Activated CD4-positive, CD25-positive, alpha-beta regulatory T cell (primary cell): ENCODE measurements at places on chromosomes 7 and 10.

DNA sequence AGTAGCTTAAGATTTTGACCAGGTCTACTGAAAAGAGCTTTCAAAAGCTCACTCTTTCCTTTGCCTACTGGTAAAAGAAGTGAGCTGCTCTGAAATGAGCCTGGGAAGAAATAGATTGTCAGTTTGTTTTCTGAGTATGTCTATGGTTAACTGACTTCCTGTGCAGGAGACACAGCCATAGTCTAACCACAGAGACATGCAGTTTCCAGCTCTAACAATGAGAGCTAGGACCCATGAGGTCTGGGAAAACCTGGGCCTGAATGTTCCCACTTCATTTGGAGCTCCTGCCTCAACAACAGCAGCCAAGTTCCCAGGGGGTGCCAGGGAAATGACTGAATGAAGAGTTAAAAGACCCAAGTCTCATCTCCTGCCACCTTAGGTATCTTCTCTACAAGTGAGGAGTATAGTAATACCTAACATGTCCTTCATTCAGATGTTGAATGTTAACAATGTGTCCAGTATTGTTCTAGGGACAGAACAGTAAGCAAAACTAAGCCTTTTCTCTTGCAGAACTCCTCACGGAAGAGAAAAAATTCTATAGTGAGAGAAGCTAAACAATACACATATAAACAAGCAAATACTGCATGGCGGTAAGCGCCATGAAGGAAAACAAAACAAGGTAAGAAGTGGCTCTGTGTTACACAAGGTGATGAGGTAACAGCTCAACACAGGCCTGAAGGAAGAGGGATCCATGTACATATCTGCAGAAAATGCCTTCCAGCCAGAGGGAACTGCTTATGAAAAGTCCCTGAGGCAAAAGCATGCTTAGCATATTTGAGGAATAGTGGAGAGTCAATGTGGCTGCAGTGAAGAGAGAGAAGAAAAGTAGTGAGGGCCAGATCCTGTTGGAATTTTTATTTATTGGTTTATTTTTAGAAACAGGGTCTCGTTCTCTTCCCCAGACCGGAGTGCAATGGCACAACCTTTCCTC, 26.4 kb upstream of the ANKRD1 start:
- no peak for DNase-seq

- DNase-seq, result no peak
Observed at GRCh38 chr7:2802101-2802500, 42.0 kb downstream of the GNA12 start.

GRCh38 chr7:102122026-102122425, 164.6 kb upstream of the SH2B2 start:
- DNase-seq, result no peak

- DNase-seq, result no peak
Observed at GRCh38 chr10:20265146-20265545, 448.9 kb downstream of the PLXDC2 start.

- no peak for DNase-seq
Observed at GRCh38 chr7:120185940-120186682, 86.9 kb upstream of the KCND2 start.

GRCh38 chr7:100604976-100605911, 3.1 kb downstream of the PCOLCE start:
- no peak for DNase-seq

GRCh38 chr7:74010407-74010806, 17.6 kb upstream of the ELN start:
- DNase-seq, result no peak

DNA sequence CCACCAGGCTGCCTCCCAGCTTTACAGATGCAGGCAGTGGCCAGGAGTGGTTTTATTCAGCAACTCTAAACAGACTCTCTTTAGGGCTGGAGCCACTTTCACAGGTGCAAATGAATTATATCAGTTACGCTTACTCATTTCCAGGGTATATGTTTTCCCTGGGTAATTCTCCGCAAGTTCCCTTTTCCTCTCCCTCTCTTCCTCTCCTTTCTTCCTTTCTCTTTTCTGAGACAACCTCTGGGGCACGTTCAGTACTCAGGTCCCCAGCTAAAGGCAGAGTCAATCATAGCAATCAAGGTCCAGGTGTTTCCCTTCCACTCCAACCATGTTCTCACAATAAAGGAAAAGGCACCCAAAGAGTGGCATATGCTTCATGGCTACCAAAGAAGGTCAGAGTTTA, 41.3 kb downstream of the PDLIM1 start:
- no peak for DNase-seq

DNA sequence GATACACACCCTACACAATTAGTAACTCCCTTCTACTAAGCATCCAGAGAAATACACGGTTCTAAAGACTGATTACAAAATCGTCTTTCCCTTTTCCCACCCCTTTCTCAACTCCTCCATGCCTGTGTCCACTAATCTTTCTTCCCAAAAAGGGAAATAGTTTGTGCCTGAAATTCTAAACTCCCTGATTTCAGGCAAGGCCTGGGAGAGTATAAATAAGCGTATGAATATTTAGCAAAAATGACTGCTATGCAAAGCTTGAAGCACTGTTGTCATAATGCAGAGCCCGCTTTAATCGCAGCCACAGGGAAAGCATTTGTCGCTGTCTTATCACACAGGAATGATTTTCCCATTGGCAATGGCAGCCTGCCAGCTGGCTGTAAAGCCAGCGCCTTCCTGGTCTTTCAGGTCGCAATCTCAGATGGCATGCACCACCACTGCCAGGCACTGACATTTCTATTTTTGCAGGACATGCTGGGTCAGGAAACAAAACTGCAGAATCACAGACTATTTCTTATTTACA, 142.9 kb upstream of the PCGF5 start:
- no peak for DNase-seq

DNA sequence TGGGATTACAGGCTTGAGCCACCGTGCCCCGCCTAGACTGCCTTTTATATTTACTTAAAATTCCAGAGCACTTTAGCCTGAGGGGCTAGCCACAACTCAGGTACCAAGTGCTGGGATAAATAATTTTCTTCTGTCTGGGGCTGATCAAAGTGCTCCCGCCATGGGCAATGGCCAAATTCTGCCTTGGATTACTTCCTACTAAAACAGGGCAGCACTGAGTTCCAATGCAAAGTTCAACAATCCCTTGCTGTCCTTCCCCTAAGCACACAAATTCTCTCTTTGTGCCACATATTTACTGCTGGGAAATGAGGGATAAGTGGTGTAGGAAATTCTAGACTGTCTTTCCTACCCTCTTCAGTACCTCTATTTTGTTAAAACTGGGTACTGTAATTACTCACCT, 34.4 kb upstream of the ZNF92 start:
- DNase-seq, result no peak
